ENCODE measurements at places on chromosomes 3 and 15.
A peak's percentile ranks its signal among the peaks of the same experiment; 100 is the strongest.

GRCh38 chr15:77026501-77027110 lies 31.7 kb downstream of the PSTPIP1 start:
- no peak for ATAC-seq

DNA sequence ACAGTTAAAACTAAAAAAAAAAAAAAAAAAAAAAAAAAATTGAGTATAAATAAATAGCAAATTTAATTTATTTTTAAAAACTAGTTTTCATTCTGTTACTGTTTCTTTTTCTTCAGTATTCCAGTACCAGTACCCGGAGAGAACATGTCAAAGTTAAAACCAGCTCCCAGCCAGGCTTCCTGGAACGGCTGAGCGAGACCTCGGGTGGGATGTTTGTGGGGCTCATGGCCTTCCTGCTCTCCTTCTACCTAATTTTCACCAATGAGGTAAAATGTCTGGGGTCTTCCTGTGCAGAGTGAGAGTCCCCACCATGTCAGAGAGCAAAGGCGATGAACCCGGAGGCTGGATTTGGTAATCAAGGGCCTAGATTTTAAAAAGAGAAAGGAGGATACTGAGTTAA lies 4.4 kb downstream of the TMEM43 start:
- no peak for ATAC-seq

GRCh38 chr3:44862226-44862637 lies 520 bp downstream of the TMEM42 start:
- peak; percentile 8 for ATAC-seq

DNA sequence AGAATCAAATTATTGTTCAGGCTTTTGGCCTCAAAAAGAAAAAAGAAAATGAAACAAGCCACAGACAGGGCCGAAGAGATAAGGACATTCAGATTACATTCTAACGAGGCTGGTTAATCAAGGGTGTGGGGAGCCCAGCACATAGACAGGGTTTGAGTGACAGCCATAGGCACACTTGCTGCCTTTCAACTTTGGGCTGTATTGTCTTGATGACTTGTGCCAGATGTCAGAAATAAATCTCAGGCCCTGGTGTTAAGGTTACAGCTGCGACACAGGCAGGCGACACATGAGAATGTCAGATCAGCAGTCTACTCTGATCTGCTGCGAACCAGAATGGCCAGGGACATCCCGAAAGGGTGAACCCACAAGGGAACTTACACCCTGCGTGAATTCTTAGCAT lies 231.2 kb upstream of the ARRDC4 start:
- peak; percentile 18 for ATAC-seq

- no peak for ATAC-seq
These were observed 9.9 kb downstream of the RRP9 start for GRCh38 chr3:51931756-51932155.

GRCh38 chr3:196544491-196544992 lies 23.8 kb downstream of the WDR53 start:
- no peak for ATAC-seq

- ATAC-seq = no peak
These were observed 62.5 kb downstream of the SFMBT1 start for GRCh38 chr3:52983336-52983807.

DNA sequence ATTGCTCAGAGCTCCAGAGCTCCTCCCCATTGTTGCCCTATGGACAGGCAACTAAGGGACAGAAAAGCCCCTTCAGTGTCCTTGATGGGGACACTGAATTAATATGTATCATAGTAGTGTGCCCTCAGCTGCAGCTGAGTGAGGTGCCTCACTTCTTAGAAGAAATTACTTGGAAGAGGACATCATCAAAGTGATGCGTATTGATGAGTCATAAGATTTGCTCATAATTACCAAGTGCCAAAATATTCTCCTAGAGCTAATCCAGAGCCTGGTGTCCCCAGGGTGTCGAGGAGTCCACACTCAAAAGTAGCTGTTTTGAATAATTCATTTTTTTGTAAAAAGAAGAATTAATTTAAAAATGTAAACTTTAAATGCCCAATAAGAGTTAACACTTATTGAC lies 200.7 kb upstream of the SEMA6D start:
- no peak for ATAC-seq

- ATAC-seq = no peak
These were observed 6.4 kb downstream of the TMCO5A start for GRCh38 chr15:37940876-37941275.

- ATAC-seq = no peak
These were observed 83.6 kb downstream of the SLC7A14 start for GRCh38 chr3:170502297-170502696.

DNA sequence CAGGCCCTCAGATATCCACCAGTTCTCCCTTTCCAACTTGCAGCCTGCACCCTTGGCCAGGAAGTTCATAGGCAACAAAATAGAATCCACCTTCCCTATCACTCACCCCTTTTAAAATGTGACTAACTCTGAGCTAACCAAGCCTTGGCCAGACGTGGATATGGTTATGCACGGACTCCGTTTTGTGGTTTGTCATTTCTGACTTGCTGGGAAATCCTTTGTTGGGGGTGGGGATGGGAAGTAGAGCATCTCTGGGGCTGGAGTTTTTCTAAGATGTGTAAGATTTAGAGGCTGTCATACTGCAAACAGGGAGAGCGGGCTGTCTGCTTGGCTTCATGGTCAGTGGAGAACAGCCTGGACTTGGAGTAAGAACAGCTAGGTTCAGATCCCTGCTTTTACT lies 62.6 kb downstream of the SMAD3 start:
- peak; percentile 73 for ATAC-seq

DNA sequence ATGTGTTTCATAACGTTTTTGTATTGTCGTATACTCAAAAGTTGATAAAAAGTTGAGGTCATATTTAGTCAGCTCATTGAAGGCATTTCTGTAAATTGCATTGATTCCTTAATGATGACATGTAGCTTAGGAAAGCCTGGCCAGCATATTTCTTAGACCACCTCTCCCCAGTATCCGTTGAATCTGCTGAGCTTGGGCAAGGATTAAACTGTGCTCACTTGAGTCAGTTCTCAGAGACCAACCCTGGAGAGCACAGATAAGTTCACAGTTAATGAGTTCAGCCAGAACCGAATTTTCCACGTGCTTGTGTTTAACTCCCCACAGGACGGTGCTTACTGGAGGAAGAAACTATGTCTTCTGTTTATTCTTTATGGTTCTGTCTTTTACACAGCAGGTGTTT lies 132.7 kb downstream of the SLC25A26 start:
- no peak for ATAC-seq

DNA sequence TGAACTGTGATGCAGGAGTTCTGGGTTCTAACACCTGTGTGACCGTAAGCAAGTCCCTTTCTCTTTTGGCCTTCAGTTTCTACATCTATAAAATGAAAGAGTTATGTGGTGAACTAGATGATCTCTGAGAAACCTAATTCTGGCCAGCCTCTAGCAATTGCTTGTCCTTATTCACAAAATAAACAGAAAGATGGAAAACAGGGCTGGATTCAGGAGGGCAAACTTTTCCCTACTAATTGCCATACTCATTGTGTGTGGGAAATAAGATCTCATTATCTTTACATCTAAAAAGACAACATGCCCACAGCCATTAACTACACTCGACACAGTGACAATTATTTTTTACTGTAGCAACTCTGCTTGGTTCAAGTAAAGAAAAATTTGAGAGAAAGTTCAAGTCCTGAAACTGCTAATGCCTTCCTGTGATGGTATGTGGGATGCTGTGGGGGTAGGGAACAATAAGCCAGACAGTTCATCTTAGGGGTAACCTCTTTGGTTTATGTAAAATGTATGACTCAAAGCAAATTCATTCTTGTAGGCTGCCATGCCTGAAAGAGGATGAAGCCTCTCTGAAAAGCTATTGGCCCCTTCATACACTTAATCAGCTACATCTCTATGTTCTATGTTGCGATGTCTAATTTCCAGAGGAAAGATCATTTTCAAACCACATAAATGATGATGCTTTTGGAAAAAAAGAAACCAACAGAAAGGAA lies 177.6 kb upstream of the BCL6 start:
- peak; percentile 51 for ATAC-seq

- no peak for ATAC-seq
These were observed 98.7 kb downstream of the SMAD6 start for GRCh38 chr15:66800584-66801235.

GRCh38 chr15:50880651-50881114 lies 27.8 kb upstream of the AP4E1 start:
- ATAC-seq = no peak

DNA sequence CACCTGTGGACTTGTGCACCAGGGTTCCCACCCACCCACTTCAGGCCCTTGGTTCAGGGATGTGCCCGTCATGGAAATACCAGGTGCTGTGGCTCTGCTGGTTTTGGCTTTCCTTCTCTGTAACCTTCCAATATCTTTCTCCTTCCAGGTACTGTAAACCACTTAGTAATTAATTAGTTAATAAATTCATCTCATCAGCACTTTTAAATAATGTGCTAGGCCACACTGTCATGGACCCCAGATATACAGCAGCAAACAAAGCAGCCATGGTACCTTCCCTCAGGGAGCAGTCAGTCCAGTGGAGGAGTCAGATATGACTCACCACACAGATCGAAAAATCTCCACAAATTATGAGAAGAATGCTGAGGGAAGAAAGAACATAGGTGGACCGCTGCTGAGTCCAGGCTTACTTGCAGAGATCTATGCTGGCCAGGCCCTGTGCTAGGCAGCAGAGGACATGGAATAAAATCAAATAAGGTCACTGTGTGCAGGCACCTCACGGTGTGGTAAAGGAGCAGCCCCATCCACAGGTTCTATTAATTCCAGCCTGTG lies 6.8 kb upstream of the GATA2 start:
- no peak for ATAC-seq

DNA sequence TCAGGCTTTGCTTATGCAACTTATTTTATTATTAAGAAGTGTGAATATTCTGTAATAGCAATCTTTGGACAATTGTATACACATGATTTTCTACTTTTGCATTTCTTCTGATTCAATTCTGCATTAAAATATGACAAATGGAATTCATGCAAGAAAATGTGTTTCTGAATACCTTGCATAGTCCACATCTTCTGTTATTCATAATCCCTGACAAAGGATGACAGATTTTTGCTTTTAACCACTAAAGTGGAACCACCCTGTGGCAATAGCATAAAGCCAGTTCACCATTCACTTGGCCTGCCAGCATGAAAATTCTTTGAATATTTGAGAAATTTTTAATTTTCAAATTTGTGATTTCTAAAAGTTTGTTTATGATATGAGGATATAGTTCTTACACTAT lies 397.0 kb downstream of the ROBO2 start:
- ATAC-seq = no peak

GRCh38 chr3:153072382-153072781 lies 89.6 kb upstream of the RAP2B start:
- ATAC-seq = no peak

DNA sequence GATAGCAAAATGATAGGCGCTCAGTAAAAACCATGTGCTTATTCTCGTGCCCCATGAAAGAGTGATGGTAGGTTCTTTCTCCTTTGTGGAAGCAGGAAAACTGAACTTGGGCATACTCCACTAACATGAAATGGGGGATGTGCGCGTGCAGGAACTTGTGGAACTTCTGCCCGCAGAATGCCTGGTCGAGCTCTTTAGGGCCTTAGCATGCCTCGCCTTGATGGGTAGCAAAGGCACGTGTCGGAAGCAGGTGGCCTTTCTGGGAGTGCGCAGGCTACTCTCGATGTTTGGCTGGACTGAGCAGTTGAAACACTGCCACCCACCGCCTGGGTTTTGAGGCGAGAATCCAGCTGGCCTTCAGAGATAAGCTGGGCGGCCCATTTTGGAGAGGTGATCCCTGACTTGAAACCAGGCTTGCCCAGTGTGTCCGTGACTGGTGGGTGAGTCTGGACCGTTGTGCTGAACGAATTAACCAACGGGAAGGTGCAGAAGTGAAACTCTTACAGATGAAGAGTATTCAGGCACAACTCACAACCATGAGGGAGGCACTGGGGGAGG lies 842 bp downstream of the PCCB start:
- ATAC-seq = peak; percentile 60

GRCh38 chr15:28919201-28919635 lies 33.4 kb downstream of the APBA2 start:
- no peak for ATAC-seq

DNA sequence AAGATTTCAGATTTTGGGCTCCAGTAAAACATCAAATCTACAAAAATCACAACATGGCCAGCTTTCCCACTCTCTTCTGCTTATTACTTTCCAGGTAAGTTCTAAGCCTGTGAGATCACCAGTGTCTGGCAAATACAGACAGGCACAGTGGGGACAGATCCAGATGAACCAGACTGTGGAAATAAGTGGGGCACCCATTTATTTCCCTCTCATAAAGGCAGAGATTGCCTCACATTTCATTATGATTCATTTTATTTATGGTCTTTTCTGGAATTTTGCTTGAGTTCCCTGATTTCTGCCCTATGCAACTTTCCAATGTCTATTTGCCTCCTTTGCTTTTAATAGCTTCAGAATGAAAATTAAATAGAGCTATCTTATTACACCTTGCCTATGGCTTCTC lies 66.8 kb downstream of the GREM1 start:
- no peak for ATAC-seq

DNA sequence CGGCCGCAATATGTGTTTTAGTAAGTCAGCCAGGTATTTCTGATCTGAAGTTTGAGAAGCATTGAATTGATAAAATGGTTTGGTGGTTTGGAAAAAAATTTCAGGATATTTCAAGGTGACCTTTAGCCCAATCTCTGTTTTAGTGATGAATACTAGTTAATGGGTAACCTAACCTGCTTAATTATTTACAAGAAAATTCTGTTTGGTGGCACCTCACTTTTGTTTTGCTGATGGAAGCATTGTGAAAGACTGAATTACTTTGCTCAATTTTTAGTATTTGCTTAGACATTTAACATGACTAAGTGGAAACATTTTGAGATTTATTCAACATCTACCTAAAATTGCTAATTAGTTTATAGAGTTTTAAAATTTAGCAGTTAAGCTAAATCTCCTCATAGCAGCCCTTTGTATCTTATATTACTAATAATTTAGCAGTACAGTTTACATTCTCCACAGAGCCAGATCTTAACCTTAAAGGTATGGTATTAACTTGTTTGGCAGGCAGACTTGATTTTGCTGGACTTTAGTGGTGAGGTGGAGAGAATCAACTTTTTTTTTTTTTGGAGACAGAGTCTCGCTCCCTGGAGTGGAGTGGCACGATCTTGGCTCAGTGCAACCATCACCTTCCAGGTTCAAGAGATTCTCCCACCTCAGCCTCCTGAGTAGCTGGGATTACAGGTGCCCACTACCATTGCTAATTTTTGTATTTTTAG lies 35.4 kb downstream of the GRAMD1C start:
- no peak for ATAC-seq

- ATAC-seq = peak; percentile 19
These were observed 459.3 kb upstream of the AGTR1 start for GRCh38 chr3:148238421-148238821.

- no peak for ATAC-seq
These were observed 52.2 kb downstream of the SATB1 start for GRCh38 chr3:18372786-18373405.
